ENCODE measurements at places on chromosomes 5 and 9.

GRCh38 chr5:144125163-144125726 lies 45.2 kb downstream of the YIPF5 start:
- no peak for DNase-seq

DNA sequence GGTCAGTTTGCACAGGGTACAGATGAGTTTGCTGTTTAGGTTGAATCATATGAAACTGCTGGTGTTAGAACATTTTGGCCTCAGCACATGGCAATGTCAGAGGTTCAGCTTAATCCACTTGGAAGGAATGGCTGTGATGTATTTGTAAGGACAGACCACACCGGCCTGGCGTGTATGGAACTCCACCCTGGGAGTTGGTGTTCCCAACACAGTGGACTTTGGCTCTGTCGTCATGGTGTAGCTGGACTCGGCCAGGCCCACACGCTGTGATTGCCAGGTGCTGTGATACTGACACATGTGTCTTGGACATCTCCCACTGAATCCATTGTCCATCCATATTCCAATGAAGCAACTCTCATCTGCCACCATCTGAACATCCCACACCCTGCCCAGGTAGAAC lies 90.3 kb downstream of the ZNF618 start:
- DNase-seq = no peak

DNA sequence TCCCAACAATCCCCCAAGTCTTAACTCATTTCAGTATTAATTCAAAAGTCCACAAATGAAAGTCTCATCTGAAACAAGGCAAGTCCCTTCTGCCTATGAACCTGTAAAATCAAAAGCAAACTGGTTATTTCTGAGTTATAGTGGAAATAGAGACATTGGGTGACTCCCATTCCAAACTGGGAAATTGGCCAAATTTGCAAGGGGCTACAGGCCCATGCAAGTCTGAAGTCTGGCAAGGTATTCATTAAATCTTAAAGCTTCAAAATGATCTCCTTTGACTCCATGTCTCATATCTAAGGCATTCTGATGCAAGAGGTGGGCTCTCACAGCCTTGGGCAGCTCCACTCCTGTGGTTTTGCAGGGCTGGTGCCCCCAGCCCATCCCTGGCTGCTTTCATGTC lies 167.9 kb downstream of the HTR1A start:
- no peak for DNase-seq

- no peak for DNase-seq
Measured at GRCh38 chr5:92372766-92373165, 989.6 kb upstream of the ARRDC3 start.

DNA sequence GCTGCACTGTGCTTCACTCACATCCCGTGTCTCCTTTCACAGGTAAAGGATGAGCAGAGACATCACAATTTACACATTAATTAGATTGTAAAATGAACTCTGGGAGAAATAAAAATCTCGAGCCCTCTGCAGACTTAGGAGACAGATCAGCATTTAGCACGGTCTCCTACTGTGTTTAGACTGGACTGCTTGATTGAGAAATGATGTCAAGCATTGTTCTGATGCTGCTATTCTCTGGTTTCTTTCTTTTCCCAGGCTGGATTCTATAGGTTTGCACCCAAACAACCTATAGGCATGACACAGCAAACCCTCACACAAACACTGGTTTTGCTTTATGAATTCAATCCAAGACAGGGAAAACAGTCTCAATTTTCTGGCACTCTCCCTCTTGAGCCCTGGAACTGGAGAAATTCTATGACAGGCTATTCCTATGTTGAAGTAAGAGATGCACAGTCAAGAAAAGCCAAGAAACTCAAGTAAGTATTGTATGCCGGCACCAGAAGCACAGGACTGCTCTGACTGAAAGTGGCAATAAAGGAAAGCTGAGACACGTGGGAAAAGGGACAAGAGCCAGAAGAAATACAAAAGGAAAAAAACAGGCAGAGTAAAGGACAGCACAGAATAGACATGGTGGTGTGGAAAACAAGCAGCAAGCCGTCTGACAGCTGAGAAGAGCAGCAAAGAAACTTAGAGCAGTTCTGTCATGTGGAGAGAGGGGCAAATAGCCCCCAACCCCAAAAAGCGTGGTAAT lies 24.8 kb upstream of the ERAP2 start:
- DNase-seq = no peak

- no peak for DNase-seq
Measured at GRCh38 chr9:87387351-87388011, 110.2 kb upstream of the DAPK1 start.

- DNase-seq = no peak
Measured at GRCh38 chr5:58048954-58049353, 410.9 kb downstream of the PLK2 start.

DNA sequence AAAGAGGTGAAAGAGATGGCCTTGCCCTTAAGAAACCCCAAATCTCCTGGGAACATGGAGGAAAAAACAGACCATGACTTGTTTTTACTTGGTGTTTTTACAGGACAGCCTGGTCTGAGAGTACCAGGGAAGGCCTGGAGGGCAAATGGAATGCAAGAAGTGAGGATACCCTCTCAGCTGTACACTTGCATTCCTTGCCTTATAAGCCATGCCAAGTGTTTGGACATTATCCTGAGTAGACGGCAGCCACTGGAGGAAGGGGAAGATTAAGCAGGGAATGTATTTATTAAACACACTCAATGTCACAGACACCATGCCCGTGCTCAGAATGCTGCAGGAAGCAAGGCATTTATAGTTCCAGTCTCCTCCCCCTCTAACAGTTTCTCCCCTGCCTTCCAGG lies 581.4 kb downstream of the CDK5RAP2 start:
- no peak for DNase-seq

DNA sequence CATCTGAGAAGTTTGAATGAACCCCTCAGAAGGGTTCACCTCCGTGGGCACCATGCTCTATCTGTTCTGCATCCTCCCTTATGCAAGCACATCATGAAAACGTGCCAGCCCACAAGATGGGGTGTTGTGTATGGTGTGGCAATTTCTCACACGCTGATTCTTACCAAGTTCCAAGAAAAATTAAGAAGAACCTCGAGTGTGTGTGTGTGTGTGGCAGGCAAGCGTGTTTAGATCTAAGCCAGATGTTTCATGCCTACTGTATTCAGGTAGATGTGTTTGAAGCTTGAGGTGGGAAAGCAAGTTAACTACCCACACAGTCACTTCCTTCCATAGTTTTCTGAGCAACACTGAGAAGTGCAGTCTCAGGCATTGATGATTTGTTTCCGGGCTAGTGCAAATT lies 77.7 kb upstream of the GNA14 start:
- DNase-seq = no peak

DNA sequence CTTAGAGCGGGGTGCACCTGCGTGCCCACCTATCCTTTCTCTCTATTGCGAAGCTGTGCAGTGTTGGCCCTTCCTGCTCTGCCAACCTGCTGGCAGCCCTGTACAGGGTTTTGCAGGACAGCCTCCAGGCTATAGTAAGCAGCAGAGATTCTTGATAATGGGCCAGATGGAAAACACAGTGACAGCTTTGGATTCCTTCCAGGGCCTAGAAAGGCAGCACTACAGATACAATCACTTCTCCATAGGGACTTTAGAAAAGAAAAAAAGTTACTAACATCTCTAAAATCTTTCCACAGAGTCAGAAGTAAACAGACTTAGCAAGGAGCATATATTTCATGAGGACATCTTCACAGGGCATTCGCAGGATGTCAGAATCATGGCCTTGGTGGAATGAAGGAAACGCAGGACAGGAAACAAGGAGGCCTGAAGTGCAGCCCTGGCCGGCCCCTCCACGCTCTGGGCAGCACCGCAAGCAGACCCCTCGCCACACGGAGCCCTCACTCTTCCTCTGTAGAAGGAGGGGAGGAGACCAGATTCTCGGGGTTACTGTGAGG lies 172.1 kb upstream of the GAS1 start:
- DNase-seq = no peak

DNA sequence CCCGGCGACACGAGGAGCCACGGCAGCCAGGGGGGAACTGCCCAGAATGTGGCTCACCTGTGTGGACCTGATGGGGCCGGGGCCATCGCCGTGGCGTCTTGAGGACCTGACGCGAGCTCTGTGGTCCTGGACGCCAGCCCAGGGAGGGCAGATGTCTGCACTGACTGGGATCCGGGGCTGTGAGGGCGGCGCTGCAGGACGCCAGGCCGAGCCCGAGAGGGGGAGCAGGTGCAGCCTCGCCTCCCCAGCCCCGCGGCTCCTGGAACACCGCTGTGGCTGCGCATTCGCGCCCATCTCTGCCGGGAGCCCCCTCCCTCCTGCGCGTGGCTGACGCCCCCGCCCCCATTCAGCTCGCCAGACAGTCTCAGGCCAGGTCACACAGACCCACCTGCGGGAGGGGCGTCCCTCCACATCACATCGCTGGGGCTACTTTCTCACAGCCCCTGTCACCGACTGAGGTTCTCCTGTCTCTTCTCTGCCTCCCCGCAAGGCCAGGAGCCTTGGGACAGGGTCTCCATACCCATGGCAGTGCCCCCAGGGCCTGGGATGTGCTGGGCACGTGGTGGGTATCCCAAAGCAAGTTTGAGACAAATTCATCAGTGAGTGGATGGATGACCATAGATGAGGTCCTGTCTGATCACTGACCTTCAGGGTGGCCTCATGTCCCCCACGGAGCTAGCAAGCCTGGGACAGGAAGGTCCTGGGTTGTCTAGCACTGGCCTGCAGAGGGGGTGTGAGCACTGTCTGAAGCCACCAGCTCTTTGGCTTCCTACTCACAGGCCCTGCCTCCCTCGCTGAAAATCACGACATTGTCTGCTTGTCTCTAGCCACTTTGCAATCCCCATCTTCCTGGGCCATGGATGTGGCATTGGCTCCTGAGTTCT lies 47.3 kb downstream of the RASGEF1C start:
- no peak for DNase-seq

- DNase-seq = no peak
Measured at GRCh38 chr9:74083681-74084433, 413.3 kb upstream of the RORB start.

DNA sequence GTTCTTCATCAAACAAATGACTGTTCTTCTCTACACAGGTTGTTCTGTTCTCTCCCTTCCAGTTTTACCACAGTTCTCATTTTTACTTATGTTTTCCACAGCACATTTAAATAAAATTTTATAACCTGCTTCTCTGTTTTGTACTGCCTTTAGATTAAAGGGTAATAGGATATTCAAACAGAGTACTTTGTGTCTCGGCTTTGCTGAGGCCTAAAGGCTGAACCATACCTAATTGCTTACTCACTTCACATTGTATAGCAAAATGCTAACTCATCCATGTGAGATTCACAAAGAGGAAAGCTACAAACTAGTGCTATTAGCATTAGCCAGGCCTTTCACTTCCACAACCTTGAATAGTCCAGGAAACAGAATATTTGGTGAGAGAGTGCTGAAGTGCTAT lies 200.3 kb downstream of the TRPM3 start:
- no peak for DNase-seq

DNA sequence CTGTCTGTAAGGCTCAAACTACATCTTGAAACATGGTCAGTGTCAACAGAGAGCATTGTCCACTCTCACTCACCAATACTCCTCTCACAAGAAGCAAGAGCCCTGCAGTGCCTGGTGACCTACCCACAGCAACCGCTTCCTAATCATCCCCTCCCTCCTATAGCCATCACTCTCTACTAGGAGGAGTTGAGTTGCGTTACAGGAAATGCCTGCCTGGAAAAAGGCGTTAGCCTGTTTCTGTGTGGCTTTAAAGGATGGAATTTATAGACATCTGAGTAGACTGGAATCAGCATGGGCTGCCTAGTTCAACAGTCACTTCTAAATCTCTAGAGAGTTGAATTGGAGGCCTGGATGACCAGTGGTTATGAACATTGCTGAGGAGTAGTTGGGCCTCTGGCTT lies 108.3 kb upstream of the FER start:
- no peak for DNase-seq

GRCh38 chr5:108945094-108945493 lies 197.4 kb downstream of the FER start:
- no peak for DNase-seq

DNA sequence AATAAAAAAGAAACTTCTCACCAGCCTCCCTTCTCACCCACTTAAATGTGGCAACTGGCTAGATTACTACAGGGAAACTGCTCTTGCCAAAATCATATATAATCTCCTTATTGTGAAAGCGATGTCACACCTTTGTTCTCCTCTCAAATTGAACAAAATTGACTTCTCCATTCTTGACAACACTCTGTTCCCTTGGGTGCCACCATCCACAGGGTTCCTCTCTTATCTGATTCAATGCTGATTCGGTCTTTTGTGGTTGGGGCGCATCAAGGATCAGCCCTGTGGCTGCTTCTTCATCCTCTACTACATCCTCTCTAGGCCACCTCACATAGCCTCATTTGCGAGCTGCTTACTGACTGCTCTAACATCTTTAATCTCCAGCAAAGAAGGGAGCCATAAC lies 86.1 kb downstream of the EDIL3 start:
- DNase-seq = no peak
